MM.1S (cell line): ENCODE measurements at places on chromosomes 5 and 9.

DNA sequence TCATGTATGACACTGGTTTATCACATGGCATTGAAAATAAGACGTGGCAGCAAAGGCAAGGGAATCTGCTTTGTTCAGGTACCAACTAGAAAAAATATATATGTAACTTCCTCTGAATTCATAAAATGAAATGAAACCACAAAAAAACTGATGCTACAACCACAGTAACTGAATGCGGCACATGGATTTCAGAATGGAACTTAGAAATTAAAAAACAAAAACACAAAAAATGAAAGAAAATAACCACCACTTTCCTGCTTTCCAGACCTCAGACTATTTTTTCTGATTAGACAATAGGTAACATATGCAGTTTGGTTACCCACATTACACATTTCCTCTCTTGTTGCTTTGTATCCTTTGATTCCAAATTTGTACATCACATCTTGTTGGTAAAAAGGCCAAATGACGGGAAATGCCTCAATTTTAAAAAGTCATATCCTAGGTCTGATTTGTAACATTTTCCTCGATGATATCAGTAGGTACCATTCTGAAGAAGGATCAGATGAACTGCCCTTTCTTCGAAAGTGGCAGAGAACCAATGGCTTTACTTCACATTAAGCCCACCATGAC is 18.1 kb upstream of the PDCL start:
- no peaks in the 10 kb centered on the region for H3K4me1 ChIP-seq
- H3K27ac ChIP-seq = no peak overlapping the region
- DNase-seq = no peak

GRCh38 chr9:106956971-106957370 is 94.0 kb downstream of the ZNF462 start:
- no peaks in the 10 kb centered on the region for H3K4me1 ChIP-seq
- no peaks in the 10 kb centered on the region for H3K27me3 ChIP-seq
- no peak for DNase-seq
- H3K4me3 ChIP-seq = no peak overlapping the region

- no peak for DNase-seq
- no peaks in the 10 kb centered on the region for H3K4me1 ChIP-seq
- H3K27ac ChIP-seq = no peak overlapping the region
- no peaks in the 10 kb centered on the region for H3K36me3 ChIP-seq
Measured at GRCh38 chr5:144117412-144117811, 53.0 kb downstream of the YIPF5 start.

DNA sequence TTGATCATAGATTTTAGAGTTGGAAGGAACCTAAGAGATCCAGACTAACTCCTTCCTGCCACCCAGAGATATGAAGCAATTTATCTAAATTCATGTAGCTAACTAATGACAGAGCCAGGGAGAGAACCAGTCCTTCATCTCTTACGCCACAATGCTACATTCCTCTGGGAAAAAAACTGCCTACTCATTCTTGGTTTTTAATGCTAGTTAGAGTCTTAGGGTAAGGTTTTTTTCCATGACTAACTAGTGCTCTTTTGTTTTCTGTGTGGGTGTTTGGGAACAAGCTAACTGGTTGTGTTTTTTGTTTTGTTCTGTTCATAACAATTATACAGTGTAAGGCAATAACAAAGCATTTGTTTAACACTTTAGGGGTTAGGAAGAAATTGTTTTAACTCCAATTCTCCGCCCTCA is 52.4 kb downstream of the SLC44A1 start:
- H3K27me3 ChIP-seq = no peaks in the 10 kb centered on the region
- H3K36me3 ChIP-seq = no peaks in the 10 kb centered on the region
- H3K27ac ChIP-seq = no peak overlapping the region
- DNase-seq = no peak
- H3K4me3 ChIP-seq = no peak overlapping the region
- H3K4me1 ChIP-seq = peaks cover 17% of the 10 kb centered on the region; the same call in 1 of the 2 replicates

DNA sequence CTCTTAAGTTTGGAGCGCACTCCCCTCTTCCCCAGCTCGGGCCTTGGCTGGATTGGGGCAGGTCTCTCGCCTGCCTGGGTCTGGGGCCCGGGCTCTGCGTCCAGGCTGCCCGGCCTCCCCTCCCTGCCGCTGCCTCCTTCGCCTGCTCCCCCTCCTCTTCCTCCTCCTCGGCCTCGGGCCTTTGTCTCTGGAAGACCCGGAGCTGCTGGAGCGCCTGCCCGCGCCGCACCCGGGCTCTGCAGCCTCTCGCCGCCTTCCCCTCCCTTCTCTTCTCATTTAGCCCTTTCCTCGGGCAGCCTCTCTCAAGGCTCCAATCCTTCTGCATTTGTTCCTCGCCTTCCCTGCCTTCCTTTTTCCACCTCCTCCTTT is 218.5 kb downstream of the C9orf50 start:
- no peaks in the 10 kb centered on the region for H3K36me3 ChIP-seq
- H3K4me1 ChIP-seq = peaks cover 11% of the 10 kb centered on the region
- peaks cover 19% of the 10 kb centered on the region for H3K27me3 ChIP-seq
- no peak overlapping the region for H3K27ac ChIP-seq
- H3K4me3 ChIP-seq = no peak overlapping the region

DNA sequence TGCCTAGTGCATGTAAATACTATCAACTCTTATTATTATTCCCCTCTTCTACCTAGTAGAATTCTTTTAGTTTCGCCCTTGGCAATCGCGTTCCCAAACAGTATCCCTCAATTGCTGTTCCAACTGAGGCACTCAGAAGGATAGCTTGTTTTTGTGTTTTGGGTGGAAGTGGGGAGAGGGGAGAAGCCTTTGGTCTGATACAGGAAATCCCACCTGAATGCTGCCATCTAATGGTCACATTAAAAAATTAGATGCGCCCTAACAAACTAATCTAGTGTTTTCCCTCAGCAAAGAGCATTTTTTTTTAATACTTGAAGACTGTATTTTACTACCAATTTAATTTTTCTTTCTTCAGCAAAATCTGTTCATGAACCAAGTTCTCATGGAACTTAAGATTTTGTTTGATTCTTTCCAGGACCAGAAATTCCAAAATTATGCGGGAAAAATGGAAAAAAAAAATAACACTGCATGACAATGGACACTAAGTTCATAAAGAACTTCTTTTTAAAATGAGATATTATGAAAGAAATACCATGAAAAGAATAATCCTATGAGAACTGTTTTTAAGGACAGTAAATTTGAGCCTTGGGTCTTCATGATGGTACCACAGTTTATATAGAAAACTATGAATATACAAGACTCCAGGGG is 22.2 kb upstream of the GLDC start:
- no peak overlapping the region for H3K4me3 ChIP-seq
- H3K27me3 ChIP-seq = no peaks in the 10 kb centered on the region
- DNase-seq = peak; percentile 49
- no peaks in the 10 kb centered on the region for H3K36me3 ChIP-seq
- H3K4me1 ChIP-seq = peaks cover 4% of the 10 kb centered on the region

- no peak for DNase-seq
- H3K27ac ChIP-seq = no peak overlapping the region
- no peaks in the 10 kb centered on the region for H3K36me3 ChIP-seq
- no peak overlapping the region for H3K4me3 ChIP-seq
Measured at GRCh38 chr9:95626885-95627558, 110.3 kb upstream of the PTCH1 start.

- no peaks in the 10 kb centered on the region for H3K27me3 ChIP-seq
- no peaks in the 10 kb centered on the region for H3K4me1 ChIP-seq
- no peaks in the 10 kb centered on the region for H3K36me3 ChIP-seq
- no peak for DNase-seq
- H3K4me3 ChIP-seq = no peak overlapping the region
Measured at GRCh38 chr9:117616431-117616831, 87.8 kb upstream of the TLR4 start.

DNA sequence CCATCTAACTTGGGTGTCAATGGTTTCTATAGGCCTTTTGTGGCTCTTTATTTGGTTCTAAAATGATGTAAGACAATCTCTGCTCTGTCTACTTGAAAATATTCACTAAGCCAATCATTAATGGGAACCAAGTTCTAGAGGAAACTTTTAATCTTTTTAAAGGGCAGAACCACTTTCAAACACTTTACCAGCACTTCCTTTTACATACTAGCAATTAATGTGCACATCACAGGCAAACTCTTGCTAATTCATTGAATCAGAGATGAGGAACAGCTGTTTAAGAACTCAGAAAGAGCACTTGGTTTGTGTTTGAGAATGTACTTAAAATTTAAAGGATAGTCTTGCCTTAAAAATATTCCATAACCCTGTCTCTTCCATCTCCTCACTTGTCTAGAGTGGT is 83.4 kb downstream of the PAPPA start:
- no peak for DNase-seq
- H3K36me3 ChIP-seq = no peaks in the 10 kb centered on the region
- H3K4me1 ChIP-seq = no peaks in the 10 kb centered on the region
- no peak overlapping the region for H3K4me3 ChIP-seq

DNA sequence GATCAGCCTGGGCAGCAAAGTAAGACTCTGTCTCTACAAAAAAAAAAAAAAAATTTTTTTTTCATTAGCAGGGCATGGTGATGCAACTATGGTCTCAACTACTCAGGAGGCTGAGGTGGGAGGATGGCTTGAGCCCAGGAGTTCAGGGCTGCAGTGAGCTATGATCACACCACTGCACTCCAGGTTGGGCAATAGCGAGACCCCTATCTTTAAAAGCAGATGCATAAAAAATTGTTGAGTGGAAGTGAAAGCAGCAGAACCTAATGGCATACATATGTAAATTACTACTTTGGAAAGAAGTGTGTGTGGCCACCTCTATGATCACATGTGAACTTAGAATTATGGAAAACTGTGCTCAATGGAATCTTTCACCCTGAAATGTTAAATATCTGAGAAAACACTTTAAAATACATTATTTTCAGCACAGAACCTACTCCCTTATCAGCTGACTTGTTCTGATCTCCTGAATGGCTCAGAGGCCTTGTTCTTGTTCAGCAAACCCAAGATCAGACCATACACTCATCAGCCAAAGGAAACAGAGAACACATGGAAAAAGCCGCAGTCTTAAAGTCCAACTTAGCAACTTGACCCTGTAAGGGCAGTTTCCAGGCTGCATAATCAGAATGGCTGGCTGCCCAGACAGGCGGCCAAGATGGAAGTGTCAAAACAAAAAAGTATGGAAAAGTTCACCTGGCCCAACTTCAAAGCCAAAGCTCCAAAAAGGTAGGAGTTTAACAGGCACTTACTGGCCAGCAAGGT is 56.5 kb downstream of the SIL1 start:
- peaks cover 23% of the 10 kb centered on the region for H3K4me1 ChIP-seq
- H3K4me3 ChIP-seq = no peak overlapping the region
- no peak for DNase-seq

DNA sequence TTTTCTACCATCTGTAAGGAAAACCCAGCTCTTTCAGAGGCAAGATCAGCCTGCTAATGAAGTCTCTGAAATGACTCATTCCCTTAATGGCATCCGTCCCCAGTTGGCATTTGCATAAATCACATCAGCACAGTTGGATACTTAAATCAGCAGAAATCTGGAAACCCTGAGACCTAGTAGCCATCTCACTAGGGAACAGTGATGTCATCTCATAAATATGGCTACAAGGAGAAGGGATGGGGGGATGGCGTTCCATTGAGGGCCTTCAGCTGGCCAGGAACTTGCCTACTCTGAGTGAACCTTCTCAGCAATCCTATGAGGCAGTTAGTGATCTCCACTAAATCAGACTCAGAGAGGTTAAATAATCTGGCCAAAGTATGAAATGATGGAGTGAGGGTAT is 81.8 kb downstream of the CMYA5 start:
- no peaks in the 10 kb centered on the region for H3K4me1 ChIP-seq
- no peaks in the 10 kb centered on the region for H3K36me3 ChIP-seq
- no peaks in the 10 kb centered on the region for H3K27me3 ChIP-seq
- no peak for DNase-seq

DNA sequence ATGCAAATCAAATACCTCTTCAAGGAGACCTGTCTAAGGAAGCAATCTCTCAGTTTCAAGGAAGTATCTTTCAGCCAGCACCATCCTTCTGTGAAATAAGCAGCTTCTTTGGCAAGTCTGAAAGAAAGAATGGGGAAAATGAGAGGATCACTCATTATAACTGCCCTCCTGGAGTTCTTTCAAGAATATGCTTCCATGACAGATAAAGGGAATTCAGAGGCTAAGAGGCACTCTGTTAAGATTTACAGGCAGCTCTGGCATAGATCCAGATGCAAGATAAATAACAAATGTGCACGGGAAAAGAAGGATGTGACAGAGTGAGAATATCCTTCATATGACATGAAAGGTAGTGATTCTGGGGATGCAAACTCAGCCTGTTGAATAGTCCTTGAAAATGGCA is 348.2 kb upstream of the CCNG1 start:
- no peak for DNase-seq
- no peaks in the 10 kb centered on the region for H3K27me3 ChIP-seq
- H3K27ac ChIP-seq = no peak overlapping the region
- H3K4me3 ChIP-seq = no peak overlapping the region
- H3K4me1 ChIP-seq = peaks cover 11% of the 10 kb centered on the region
- no peaks in the 10 kb centered on the region for H3K36me3 ChIP-seq

GRCh38 chr5:174542471-174542870 is 181.9 kb upstream of the MSX2 start:
- no peak overlapping the region for H3K4me3 ChIP-seq
- H3K4me1 ChIP-seq = no peaks in the 10 kb centered on the region
- no peak overlapping the region for H3K27ac ChIP-seq

DNA sequence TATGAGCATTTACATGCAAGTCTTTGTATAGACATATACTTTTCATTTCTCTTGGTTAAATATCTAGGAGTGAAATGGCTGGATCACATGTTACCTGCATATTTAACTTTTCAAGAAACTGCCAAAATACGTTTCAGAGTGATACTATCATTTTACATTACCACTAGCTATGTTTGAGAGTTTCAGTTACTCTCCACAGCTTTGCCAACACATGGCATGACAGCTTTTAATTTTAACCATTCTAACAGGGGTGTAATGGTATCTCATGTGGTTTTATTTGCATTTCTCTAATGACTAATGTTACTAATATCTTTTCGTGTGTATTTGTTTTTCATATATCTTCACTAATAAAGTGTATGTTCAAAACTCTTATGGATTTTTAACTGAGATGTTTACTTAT is 99.8 kb downstream of the DTWD2 start:
- no peak for DNase-seq
- H3K4me3 ChIP-seq = no peak overlapping the region
- H3K27me3 ChIP-seq = no peaks in the 10 kb centered on the region
- H3K27ac ChIP-seq = no peak overlapping the region

DNA sequence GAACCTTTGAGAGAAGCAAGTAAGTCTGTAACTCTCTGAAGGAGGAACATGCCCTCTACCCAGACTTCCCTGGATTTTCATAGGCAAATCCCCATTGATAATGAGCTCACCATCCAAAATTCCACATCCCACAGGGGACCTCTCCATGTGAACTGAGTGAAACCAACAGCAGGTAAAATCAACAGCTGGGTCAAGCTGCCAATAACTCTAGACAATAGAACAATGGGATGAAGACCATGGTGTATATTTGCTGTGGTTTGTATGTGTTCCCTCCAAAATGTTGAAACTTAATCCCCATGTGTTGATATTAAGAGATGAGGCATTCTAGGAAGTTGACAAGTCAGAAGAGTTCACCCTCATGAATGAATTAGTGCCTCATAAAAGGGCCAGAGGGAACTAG is 110.2 kb upstream of the MYO10 start:
- H3K27me3 ChIP-seq = no peaks in the 10 kb centered on the region
- no peak overlapping the region for H3K4me3 ChIP-seq
- H3K4me1 ChIP-seq = no peaks in the 10 kb centered on the region
- no peaks in the 10 kb centered on the region for H3K36me3 ChIP-seq
- DNase-seq = no peak

GRCh38 chr9:69918322-69918721 is 97.7 kb downstream of the CFAP95 start:
- no peak overlapping the region for H3K27ac ChIP-seq
- H3K36me3 ChIP-seq = no peaks in the 10 kb centered on the region
- no peak for DNase-seq
- H3K4me1 ChIP-seq = no peaks in the 10 kb centered on the region
